ENCODE measurements at places on chromosomes 6 and 20.

DNA sequence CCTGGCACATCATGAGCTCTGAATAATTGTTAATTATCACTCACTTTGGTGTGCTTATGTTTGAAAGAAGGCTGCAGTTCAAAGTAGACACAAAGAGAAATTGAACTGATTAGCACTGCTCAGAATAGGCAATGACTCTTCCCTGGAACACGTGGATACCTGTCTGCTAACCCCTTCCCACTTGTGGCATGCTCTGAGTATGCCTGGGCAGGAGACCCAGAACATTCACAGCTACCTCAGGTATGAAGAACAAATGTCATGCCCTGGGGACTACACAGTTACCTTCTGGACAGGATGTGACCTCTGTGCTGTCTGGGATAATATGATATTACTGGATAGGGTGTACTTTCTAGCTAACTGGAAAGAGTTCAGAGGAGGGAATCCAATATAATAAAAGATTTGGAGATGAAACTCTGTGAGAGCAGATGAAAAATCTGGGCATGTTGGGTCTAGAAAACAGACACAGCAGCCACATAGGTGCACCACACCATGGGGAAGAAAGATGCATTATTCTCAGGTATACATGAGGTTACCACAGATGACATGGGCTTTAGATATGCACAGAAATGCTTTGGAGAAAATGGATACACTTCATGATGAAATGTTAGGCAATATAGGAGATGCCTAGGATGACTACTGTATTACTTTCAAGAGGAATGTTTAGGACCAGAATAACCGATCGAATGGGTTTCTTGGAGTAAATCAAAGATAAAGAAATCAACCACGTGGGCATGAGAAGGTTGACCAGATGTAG lies 324.2 kb upstream of the PREP start:
- DNase-seq = no peak

DNA sequence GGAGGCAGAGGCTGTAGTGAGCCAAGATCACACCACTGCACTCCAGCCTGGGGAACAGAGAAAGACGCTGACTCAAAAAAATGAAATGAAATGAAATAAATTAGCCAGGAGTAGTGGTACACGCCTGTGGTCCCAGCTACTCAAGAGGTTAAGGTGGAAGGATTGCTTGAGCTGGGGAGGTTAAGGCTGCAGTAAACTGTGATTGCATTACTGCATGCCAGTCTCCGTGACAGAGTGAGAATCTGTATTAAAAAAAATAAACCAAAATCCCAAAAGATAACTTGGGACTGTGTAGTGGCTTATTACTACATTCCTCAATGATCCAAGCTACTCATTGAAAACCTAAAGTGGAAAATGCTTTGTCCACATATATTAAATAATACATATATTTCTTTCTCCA lies 87.0 kb downstream of the SGK1 start:
- DNase-seq = no peak

- DNase-seq = no peak
Observed at GRCh38 chr20:24962510-24962909, 13.4 kb downstream of the CST7 start.

DNA sequence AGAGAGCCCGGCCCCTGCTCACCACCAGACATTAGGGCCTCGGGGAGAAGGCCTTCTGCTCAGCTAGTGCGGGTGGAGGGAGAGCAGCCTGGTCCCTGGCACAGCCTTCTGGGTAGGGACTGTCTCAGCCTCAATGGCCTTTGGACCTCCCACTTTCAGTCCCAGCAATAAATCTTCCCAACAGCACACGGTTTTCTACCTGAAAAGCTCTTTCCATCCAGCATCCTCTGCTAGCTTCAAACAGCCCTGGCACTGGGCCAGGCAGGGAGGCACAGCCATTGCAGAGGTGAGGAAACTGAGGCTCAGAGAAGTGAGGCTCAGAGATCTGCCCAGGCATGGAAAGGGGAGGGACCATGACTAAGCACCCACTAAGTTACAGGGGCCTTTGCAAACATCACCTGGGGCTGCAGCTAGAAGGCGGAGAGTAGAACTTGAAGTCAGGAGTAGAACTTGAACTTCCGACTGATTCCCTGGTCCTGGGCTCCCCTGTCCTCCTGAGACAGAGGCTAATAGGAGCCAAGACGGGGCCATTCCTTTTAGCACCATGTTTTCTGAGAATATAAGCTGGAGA lies 43.9 kb upstream of the NOL4L start:
- no peak for DNase-seq

DNA sequence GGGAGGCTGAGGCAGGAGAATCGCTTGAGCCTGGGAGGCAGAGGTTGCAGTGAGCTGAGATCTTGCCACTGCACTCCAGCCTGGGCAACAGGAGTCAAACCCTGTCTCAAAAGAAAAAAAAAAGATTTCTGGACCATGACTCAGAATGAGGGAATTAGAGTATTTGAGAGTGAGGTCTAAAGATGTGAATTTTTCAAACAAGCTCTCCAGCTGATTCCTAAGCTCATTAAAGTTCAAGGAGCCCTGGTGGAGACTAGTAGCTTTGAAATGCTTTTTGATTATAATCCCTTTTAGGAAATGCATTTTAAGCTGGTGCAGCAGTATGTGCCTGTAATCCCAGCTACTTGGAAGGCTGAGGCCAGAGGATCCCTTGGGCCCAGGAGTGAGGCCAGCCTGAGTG lies 21.8 kb upstream of the SRF start:
- no peak for DNase-seq

- DNase-seq = no peak
Observed at GRCh38 chr20:4013041-4013440, 2.3 kb downstream of the RNF24 start.

DNA sequence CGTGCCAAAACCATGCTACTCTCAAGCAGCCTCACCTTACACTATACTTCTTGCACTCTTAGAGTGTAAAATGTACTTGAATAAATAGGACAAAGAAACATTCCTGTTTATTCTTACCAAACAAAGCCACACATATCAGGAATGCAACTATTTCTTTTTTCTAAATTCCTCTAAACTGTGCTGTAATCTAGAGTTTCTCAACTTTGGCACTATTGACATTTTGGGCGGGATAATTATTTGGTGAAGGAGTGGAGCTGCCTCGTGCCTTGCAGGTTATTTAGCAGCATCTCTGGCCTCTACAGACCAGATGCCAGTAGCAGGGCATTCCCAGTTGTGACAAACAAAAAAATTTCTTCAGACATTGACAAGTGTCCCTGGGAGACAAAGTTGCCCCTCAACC lies 86.9 kb downstream of the PHACTR1 start:
- DNase-seq = no peak

DNA sequence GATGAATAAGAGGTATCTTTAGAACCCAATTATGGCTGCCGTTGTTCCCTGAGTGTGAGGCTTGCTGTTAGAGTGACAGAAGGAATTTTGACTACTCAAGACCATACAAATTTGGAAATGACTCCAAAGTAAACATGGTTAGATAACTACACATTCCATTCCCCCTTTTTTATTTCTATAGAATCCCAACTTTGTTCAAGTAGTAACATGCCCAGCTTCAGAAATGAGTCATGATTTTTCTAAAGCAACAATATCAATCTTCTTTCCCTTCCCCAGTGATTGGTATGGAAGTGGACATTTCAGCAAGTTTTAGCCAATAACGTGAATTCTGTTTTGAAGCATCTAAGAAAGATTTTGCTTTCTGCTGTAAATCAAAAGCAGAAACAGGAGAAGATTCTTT lies 37.8 kb downstream of the HCRTR2 start:
- no peak for DNase-seq

DNA sequence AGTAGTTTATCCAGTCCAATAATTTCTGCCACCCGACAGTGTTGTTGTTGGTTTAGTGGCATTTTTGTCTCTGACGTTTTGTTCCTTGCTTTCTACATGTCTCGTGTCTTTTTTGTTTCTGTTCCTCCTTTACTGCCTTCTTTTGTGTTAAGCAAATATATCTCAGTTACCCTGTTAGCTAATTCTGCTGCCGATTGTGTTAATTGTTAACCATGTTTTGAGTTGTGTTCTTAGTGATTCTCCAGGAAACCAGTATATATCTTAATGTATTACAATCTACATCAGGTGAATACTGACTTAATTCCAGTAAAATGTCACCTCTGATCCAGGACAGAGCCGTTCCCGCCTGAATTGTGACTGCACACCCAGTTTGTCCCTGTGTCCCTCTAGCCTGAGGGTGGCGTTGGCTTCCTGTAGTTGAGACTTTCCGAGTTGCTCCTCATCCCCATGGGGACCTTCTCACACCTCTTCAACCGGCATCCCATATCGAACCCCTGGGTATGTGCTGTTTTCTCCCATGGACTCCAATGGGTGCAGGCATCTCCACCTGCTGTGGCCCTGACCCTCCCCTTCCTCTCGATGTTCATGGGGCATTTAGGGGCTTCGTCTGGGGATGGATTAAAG lies 35.8 kb upstream of the BHLHE23 start:
- DNase-seq = no peak

- DNase-seq = no peak
Observed at GRCh38 chr6:37630281-37630799, 67.3 kb downstream of the MDGA1 start.

DNA sequence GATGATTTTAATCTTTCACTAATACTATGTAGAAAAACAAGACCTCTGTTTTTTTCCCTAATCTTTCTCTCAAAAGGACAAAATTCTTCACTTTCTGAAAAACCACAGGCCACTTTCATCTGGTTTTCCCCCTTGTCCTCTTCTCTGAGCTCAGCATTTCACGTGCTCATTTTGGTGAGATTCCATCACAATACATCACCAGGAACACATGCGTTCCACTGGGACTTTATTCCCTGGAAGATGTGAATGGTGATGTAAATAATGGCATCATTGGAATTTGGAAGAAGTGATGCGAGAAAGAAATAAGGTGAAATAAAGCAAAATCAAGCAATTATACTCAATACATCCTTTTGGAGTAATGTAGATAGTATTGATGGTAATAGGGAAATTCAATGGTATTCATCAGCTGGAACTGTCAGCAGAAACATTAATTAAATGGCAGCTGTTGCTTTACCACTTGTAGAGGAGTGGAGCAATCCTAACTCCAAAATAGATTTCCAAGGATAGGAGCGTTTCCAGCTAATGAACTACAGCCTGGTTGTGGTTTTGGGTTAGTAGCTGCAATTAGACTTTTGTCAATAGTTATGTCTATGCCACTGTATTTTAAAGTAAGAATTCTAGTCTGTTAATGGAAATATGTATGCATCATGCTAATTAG lies 11.5 kb downstream of the FILIP1 start:
- no peak for DNase-seq

DNA sequence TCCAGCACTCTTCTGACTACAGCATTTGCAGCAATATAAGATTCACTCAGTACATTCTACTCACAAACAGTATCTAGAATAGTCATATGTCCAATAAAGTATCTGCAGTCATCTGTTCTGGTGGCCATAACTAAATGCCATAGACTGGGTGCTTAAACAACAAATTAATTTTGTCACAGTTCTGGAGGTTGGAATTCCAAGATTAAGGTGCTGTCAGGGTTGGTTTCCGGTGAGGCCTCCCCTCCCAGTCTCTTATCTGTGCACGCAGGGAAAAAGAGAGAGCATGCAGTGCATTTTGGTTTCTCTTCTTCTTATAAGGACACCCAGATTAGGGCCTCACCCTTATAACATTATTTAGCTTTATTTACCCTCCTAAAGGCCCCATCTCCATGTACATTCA lies 21.3 kb upstream of the NUS1 start:
- DNase-seq = no peak

DNA sequence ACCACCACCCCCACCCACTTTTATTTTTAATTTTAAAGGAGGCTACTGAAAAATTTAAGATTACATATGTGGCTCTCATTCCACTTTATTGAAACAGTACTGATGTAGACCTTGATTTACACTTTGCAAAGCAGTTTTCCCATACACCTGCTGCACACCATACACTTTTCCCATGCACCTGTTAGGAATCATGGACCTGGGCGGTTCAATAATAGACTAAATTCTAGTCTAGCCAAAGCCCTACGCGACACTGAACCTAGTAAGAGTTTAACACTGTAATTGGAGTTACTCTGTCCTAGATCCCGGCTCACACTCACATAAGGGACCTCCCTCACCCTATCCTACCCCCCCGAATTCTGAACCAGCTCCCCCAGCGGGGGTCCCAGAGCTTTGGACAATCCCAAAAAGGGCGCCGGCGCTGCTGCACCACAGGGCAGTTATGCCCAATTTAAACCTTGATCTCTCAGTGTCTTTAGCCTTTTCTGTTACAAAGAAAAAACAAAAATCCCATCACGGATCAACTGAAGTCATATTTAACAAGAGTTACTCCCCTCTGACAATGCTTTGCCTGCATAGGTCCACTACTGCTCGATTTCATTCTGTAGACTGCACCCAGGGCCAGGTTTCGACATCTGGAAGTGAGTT lies 2.4 kb upstream of the GCLC start:
- no peak for DNase-seq

GRCh38 chr6:88839280-88839679 lies 124.1 kb downstream of the RNGTT start:
- no peak for DNase-seq

- DNase-seq = no peak
Observed at GRCh38 chr6:163249651-163250101, 164.8 kb upstream of the QKI start.

DNA sequence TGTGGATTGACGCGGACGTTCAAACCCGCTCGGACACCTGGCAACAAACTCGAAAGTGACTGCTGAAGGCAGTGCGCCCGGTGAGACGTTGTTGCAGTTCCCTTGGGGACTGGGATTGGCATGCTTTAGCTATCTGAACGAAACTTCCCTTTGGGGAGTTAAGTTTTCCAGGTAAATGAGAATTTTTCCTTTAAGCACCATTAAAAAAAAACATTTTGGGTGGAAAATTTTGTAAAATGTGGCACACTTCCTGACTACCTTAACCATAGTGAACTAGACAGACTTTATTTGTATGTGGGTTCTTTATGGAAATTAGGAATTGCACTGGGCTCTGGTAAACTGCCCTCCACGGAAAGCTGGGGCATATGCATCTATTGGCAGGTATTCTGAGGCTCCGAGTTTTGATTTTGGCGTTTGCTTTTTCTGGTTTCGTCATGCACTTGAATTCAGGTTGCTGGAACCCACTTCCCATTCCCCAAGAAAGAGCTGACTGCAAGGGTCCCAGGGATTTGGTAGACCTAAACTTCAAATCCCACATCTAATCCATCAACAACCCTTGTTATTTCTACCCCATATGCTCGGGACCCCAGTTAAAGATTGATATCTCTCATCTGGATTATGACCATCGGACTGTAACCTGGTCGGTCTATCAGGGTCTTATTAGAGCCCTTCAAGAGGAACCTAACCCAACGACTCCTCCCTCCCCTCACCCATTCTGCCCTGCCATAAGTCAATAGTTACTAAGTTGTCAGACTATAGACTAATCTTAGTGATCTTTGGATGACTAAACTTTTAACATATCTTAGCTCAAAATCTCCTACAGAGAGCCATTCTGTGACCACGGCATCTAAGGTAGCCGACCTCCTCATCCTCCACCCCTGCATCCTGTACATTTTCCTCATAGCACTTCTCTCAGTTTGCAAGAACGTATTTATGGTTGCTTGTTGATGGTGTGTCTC lies 800 bp upstream of the DYNLT1 start:
- DNase-seq = no peak

- DNase-seq = no peak
Observed at GRCh38 chr20:50821994-50822393, 27.1 kb downstream of the BCAS4 start.
